Effector memory CD4-positive, alpha-beta T cell (primary cell): ENCODE measurements at places on chromosomes 3 and 15.
A peak's percentile ranks its signal among the peaks of the same experiment; 100 is the strongest.

- no peak for DNase-seq
Observed at GRCh38 chr15:31261266-31262142, 65.1 kb upstream of the KLF13 start.

- DNase-seq, result no peak
Observed at GRCh38 chr3:12343047-12343501, 54.2 kb downstream of the PPARG start.

DNA sequence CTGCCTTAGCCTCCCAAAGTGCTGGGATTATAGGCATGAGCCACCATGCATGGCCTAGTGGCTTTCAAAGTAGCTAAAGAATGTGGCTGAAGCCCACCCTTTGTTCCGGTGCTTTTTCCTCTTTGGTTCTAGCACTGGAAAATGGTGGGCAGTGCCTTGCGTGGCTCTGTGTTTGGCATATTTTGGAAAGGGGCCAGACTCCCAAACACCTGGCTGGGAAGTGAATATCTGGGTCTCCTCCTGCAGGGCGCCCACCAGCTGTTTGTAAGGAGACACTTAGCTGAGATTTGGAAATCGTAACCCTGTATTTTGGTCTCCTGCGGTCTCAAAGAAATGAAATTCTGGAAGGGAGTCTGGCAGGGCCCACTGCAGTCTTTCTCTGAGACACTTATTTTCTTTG, 336.4 kb downstream of the IL20RB start:
- no peak for DNase-seq

DNA sequence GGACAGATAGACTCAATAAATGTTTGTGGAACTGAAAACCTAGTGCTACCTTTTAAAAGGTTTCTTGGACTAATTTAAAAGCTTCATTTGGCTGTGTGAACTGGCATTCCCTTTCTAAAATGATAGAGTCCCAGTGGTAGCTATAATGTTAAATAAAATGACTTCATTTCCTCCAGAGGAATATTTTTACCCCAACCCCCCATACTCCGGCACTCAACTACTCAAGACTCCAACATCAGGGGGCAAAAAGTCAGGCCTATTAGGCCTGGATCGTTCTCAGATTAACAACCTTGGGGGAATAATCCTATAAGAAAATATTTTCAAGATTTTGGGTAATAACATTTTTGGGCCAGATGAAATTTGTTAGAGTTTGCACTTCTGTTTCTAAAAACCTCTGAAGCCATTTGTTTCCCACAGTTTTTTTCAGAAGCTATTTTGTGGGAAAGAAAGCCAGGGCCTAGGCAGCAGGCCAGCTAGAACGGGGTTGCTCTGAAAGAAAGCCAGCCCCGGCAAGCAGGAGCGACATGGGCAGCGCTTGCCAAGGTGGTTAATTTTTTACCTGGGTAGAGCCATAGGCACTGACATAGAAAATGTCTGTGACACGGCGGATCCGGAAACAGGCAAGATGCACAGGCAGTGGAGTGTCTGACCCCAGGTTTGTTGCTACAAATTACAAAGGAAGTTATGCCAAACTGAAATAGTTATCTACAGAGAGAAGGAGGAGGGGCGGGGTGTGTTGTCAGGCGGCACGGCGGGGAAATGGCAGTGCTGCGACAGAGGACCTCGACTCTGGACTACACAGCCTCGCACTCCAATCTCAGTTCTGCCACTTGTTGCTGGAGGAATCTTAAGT, 84.6 kb downstream of the MAGI1 start:
- DNase-seq, result no peak

GRCh38 chr3:161314836-161315395, 56.4 kb downstream of the SPTSSB start:
- DNase-seq, result no peak

- DNase-seq, result no peak
Observed at GRCh38 chr3:113271594-113272384, 60.4 kb downstream of the BOC start.

GRCh38 chr3:114456742-114457141, 162.9 kb downstream of the TIGIT start:
- DNase-seq, result no peak

DNA sequence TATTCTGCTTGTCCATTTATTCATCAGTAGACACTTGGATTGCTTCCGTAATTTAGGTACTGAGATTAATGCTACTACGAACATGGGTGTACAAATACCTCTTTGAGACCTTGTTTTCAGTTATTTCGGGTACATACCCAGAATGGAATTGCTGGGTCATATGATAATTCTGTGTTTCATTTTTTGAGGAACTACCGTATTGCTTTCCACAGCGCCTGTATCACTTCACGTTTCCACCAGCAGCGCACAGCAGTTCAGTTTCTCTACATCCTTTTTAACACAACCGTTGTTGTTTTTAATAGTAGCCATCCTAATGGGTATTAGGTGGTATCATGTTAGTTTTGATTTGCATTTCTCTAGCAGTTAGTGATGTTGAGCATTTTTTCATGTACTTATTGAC, 9.5 kb downstream of the PAK2 start:
- DNase-seq, result no peak

GRCh38 chr3:137329594-137329993, 371.8 kb downstream of the IL20RB start:
- no peak for DNase-seq

DNA sequence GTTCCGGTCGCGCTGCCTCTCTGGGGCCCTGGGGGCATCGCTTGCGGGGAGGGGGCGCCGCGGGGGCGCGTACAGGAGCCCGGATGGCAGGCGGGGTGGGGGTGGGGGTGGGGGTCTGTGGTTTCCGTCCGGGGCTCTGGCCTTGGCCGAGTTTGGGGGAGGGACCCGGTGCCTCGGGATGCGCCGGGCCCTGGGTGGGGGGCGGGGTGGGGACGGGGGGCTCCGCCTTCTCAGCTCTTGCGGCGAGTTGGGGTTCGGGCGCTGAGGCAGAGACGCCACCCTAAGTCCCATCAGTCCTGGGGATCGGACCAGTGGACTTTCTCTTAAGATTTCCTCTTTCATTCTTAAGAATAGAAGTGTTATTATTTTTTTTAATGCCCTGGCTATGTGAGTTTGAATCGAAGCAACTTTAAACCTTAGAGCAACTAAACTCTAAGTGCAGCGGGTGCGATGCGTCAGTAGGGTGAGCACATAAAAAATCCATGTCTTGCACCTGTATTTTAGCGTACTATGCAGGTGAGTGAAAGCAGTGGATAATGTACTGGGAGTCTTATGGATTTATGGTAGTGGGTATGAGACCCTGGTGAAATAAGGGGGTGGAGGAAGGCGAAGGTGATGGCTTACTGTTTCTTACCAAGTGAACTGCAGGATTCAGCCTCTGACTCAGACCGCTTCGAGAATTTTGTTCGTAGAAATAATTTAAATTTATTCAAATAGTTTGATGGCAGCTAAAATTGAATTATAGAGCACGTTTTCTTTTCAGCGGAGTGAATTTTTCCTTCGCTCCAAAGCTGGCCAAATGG, 762 bp downstream of the CTNNB1 start:
- DNase-seq, result peak; percentile 39

DNA sequence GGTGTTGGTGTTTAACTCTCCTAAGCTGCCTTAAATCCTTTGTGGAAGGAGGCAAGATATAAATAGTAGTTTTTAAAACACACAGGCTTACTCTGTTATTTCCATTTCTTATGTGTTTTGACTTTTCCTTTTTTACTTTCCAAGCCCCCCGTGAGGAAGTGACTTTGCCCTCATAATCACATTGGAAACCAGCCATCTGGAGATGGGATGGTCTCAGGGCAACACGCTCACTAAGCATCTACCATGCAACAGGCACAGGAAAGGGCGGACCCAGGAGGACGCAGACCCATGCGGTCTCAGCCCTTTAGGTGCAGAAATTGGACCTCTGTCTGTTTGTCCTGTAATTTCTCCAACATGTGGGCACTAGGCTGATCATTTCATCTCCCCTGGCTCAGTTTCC, 115.7 kb downstream of the PDZRN3 start:
- no peak for DNase-seq

DNA sequence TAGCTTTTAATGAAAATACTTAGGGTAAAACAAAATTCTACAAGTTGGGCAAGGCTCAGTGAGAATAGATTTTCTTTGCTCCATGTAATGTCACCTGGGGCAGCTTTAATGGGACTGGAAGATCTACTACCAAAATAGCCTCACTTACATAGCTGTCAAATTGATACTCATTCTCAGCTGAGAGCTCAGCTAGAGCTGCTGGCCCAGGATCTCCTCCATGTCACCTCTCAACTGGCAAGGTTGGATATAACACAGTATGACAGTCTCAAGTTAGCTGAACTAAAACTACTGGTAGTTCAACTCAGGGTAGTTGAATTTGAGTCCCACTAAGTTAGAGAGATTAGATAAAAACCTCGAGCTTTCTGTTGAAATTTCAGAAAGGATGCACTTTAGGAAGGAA, 218.5 kb upstream of the PLSCR5 start:
- DNase-seq, result no peak

DNA sequence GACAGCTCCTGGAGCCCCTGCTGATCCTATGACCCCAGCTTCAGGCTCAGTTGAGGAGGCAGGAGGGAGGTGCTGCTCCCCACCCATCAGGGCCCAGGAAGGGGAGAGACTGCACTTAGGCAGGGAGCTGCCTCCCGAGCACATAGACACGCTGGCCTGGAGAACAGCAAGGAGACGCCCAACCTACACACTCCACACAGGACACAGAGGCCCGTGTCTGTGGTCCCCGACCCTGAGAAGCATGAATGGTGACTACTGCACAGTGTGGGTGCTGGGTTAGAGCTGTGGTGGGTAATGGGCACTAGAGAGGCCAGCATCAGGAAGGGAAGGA, 1.1 kb upstream of the HHATL start:
- DNase-seq, result no peak

DNA sequence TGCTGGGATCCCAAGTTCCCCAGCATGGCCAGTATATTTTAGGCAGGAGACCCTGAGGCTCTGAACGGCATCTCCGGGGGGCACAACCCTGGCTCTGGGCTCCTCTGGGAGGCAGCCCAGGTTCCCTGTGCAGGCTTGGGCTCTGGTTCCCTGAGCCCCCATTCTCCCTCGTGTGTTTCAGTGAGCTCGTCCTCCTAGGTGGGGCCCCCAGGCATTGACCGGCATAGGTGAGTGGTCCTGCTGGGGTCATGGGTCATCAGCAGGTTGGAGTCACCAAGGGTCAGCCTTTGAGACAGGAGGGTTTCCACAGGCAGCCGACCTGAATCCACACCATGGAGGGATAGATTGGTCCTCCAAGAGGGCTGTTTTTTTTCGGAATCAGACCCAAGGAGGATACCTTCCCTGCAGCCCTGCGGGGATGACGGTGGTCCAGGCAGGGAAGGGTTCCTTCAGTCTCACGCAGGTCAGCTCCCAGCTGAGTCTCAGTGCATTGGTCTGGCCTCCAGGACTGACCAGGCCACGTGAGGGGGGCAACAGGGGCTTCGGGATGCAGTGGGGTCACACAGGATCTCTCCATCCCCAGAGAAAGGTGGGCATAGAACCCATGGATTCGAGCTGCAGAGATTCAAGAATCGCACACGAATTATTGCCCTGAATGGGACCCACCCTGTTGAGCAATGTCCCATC, 226.0 kb downstream of the SNRPN start:
- DNase-seq, result no peak

GRCh38 chr3:195907684-195907933, 742 bp downstream of the TNK2 start:
- DNase-seq, result no peak

- no peak for DNase-seq
Observed at GRCh38 chr3:192187485-192188051, 539.8 kb downstream of the FGF12 start.

GRCh38 chr15:47364230-47365141, 352.8 kb upstream of the SEMA6D start:
- no peak for DNase-seq

DNA sequence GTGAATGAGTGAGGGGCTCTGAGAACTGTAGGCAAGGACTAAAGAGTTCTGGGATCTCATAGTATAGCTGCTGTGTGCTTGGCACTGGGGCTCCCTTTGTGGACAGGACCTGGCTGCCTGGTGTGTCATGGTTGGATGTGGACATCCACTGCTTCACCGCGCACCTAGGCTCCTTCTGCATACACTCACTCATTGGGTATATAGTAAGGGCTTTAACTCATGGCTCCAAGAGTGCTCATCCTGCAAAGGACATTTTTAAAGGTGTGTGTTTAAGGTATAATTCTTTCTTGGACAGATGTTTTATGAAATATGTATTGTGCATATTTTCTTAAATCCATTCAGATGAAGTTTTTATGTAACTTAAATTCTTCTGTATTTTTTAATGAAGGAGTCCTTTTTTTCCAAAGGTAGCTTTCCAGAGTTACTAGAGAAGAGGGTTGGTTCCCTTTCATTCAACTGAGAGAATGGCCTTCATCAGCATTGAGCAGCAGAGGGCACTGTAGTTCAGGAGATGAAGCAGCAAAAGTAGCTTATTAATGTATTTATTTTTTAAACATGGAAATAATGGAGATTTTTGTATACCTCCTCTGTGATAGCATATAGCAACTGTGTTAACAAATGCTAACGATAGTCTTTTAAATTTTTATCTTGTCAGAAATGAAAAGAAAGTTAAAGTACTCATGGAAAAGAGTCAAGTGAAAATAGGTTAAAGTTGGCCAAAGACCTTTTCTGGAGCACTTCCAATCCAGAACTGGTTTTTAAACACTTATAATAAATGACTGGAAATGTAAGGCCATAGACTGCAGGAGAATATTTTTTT, 25.2 kb downstream of the OXNAD1 start:
- peak; percentile 23 for DNase-seq

DNA sequence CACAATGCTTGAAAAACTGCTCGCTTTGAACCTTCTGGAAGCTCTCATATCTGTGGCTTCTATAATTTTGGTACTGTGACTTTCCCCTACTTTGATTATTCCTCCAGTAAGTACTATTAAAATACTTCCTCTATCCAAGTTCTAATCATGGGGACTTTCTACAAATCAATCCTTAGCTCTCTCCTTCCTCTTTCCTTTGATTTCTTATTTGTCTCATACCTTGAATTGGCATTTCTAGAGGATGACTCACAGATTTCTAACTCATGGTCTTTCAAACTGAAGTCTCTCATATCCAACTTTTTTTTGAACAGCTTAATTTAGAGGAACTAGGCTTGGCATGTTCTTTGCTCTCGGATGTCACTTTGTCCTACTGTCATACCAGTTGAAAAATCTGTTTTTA, 241.8 kb downstream of the TBC1D5 start:
- DNase-seq, result no peak

DNA sequence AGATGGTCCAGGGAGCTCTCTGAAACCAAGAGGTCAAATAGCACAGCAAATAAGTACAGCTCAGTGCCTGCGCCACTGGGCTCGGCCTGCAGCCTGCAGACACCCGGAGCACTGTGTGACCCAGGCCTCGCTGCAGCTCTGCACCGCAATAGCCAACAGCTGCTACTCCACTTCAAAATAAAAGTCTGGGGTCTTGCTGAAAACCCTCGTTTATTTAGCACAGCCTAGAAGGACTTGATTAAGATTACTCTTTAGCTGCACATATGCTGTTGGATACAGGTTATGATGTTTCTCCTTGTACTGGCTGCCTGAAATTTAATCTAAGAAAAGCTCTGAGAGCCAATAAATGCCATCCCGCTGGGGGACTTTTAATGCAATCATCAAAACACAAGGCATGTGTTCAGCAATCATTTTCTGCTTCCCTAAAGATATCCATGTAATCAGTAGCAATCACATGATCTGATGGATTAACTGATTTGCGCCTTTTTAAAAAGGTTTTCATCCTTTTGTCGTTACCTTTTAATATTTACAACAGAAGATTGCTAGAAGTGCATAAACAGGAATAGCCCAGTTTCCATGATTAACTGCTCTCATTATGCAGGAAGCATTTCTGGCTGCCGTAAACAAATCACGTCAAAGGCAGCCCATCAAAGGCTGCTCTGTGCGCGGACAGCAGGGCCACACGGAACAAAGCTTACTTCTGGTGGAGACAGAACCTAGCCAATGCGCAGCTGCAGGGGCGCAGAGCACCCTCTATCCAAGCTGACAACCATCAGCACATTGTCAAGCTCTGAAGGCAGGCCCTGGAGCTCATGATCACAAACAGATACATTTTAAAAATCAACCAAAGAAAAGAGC, 58.8 kb downstream of the CLASP2 start:
- DNase-seq, result no peak
